ENCODE measurements at places on chromosomes 4 and X.
A peak's percentile ranks its signal among the peaks of the same experiment; 100 is the strongest.

GRCh38 chr4:82957045-82957444 is 53.6 kb downstream of the LIN54 start:
- DNase-seq: no peak

DNA sequence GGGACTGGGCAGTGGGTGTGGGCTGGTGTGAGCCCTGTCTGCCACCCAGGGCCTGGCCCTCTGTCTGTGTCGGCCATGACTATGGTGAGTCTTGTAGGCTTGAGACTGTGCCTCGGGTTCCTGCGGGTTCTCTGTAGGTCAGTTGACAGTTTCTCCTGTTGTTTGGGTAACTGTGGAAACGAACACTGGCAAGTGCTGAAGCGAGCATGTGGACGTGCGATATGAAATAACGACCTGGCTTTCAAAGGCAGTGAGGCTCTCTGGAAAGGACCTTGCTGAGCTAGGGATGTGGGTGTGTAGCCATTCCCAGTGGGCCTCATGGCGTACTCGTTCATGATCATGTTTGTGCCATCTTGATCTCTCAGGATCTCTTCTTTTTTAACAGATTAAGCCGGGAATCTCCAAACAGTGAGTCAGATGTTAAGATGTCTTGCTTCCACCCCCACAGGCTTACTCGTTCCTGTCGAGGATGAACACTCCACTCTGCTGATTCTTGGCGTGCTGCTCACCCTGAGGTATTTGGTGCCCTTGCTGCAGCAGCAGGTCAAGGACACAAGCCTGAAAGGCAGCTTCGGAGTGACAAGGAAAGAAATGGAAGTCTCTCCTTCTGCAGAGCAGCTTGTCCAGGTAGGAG is 41.3 kb downstream of the HTT start:
- DNase-seq: no peak

- no peak for DNase-seq
Measured at GRCh38 chr4:139501927-139502899, 48.3 kb downstream of the RAB33B start.

DNA sequence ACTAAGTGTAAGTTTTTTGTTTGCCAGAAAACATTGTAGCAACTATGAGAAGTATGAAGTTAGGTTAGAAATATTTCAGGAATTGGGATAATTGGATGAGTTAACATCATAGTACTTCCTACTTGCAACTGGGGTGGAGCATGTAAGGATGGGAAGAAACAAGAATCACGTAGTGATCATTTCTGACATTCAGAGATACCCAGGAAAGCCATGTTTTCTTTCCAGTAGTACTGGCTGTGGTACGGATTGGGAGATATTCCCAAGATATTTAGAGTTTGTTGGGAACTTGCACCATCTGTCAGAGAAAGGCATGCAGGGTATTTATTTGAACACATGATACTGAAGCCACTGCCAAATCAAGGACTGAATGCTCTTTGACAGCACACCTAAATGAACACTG is 87.6 kb upstream of the SLC4A4 start:
- DNase-seq: no peak

DNA sequence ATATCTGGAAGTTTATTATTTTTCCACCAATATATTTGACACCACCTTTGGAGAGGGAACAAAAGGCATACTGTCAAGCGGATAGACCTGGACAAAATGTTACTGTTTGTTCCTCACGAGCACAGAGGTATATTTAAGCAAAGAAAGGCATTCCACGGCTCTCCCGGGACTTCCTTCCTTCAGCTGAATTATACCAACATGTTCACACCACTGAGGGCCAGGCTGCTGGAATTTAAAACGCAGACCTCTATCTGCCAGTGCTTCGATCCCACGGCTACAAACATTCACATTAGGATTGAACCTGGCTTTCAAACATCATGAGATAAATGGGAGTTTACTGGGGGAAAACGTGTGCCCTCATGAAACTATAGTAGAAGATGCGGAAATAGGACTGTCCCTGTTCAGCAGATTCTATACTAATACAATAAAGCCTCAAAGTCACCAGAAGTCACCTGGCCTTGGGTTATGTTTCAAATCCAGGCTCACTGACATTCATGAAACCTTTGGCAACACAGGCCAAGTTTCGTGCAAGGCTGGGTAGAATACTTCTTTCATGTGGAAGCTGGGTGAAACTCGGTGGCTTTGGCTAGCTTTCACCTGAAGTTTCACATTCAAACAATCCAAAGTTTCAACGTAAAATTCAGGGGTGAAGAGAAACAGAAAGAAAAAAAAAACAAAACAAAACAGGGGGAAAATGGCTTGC is 39.5 kb downstream of the SORBS2 start:
- DNase-seq: no peak

- DNase-seq: no peak
Measured at GRCh38 chr4:155900381-155900780, 3.1 kb upstream of the TDO2 start.

DNA sequence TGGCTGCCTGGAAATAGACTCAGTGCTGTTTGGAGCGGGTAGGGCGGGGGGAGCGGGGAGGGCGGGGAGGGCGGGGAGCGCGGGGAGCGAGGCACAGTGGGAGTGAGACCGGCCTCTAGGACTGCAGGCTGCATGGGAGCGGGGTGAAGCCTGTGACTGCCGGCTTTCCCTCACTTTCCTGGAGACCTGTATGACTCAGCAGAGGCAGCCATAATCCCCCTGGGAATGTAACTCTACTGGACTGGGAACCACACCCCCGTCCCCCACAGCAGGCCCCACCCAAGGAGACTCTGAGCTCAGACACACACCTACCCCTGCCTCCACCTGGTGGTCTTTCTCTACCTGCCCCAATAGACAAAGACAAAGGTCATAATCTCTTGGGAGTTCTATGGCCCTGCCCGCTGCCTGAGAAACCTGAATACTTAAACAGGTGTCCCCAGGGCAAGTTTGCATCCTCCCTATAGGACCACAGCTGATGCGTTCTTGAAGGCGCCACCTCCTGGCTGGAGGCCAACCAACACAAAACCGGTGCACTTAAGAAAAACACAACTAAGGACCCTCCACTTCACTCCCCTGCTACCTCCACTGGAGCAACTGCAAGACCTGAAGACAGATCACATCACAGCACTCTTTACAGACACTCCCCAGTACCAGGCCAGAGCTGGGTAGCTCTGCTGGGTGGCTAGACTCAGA is 18.0 kb downstream of the HDAC8 start:
- no peak for DNase-seq

- no peak for DNase-seq
Measured at GRCh38 chr4:19832411-19832810, 419.3 kb upstream of the SLIT2 start.

- no peak for DNase-seq
Measured at GRCh38 chr4:8731364-8731763, 138.8 kb downstream of the CPZ start.

- no peak for DNase-seq
Measured at GRCh38 chrX:54045563-54046228, 1.4 kb upstream of the PHF8 start.

DNA sequence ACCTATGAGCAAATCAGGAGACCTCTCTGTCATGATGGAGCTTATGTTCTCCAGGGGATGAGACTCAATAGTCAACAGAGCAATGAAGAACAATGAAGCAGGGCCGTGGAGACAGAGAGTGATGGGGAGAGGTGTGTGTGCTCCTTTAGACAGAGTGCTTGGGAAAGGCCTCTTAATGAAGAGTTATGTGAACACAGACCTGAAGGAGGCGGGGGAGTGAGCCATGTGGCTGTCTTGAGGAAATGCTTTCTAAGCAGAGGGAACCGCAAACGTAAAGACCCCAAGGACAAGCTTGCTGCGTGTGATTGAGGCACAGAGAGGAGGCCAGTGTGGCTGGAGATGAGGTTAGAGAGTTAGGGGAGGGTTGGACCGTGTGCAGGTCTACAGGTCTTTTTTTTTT is 53.1 kb downstream of the CHRNA9 start:
- DNase-seq: no peak

GRCh38 chr4:37243722-37244582 is 591 bp upstream of the NWD2 start:
- DNase-seq: no peak

DNA sequence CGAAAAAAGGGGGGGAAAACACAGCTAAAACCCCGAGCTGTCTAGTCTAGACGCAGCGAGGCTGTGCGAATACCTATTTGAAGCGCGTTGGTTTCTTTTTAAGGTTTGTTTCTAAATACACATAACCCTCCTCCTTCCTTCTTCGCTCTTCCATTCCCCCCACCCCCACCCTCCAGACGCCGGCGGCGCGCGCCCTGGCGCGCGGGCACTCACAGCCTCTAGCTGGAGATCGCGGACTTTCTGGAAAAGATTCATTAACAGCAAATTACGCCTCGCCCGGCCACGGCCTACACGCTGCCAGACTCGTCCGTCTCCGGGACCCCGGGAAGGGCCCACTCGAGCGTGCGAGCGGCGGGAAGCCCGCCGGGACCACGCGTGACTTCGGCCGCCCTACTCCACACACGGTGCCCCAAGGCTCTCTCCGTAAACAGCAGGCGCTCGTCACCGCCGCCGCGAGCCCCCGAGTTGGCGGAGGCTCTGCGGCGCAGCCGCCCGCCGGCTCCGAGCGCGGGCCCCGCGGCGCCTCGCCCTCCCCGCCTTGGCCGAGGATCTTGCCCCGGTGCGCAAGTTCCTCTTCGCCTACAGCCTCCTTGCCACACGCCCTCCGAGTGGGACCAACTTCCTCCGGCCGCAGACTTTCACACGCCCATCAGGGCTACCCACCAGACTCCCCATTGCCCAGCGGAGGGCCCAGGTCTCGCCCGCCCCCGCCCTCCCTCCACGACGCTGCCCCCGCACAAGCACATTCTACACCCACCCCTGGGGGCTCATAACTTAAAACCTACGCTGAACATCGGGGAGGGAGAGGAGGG is 2.0 kb downstream of the BCOR start:
- DNase-seq: peak; percentile 9

- DNase-seq: no peak
Measured at GRCh38 chrX:18491587-18492340, 66.4 kb downstream of the CDKL5 start.

GRCh38 chrX:10813761-10814160 is 193.4 kb upstream of the MID1 start:
- no peak for DNase-seq

- DNase-seq: no peak
Measured at GRCh38 chrX:80550722-80551121, 130.5 kb downstream of the TENT5D start.

- DNase-seq: no peak
Measured at GRCh38 chrX:46587158-46587557, 13.6 kb downstream of the CHST7 start.

DNA sequence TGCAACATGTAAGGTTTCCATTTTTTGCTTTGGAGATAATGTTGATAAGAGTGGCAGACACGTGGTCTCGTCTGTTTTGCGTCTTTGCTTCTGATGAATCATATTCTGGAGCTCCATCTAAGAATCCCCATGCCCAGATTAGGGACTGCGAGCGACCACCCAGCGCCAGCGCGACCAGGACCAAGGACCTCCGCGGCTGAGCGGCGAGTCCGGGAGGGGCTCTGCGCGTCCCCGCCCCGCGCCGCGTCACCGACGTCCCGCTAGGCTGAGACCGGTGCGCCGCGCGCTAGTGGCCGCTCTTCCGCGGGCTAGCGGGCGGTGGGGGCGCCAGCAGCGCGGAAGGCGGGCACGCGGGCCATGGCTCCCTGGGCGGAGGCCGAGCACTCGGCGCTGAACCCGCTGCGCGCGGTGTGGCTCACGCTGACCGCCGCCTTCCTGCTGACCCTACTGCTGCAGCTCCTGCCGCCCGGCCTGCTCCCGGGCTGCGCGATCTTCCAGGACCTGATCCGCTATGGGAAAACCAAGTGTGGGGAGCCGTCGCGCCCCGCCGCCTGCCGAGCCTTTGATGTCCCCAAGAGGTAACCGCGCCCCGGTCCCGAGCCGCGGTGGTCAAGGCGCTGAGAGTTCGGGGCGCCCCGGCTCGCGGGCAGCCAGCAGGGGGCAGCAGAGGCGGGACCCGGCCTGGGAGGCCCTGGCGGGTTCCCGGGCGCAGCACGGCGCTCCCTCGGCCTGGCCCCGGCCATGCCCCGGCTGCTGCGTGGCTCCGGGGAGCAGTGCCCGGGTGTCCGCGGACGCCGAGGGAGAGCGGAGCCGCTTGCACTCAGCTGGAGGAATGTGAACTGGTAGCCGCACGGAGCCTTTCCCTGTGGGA is at the start of gene SRD5A3:
Gene SRD5A3, plus strand, starts transcription at position 263 of the 871 bp plus-strand sequence. Its CDS starts 95 bp downstream, at position 358.
- peak; percentile 68 for DNase-seq

- no peak for DNase-seq
Measured at GRCh38 chr4:135966936-135967335, 1565.4 kb downstream of the PCDH18 start.

- DNase-seq: no peak
Measured at GRCh38 chr4:139704915-139705485, 39.4 kb downstream of the MGST2 start.

DNA sequence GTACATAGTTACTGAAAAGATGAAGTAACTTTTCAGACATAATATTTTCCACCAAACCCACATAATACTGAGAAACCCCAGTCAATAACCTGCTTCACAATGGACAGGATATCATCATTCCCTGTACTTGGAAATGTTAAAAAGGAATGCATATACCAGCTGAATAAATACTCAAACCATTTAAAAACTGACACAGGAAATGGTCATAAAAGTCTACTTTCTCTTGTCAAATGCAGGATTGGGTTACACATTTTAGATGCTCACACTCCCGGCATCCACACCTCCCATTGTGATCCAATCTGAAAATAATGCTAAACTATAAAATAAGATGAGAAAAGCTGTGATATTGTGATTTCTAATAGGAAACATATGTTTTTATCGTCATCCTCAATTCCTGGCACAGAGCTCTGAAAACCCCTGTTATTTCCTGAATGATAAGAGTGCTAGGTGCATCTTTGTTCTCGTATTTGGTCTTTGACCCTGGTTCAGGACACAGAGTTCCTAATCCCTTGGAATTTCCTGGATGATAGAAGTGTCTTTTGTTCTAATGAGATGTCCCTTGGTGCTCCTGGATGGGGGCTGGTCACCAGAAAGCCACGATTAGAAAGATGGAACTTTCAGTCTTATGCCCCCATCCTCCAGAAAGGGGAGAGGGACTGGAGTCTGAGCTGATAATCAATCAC is 821.3 kb downstream of the TRIML1 start:
- no peak for DNase-seq

Measured in stimulated activated CD4-positive, alpha-beta T cell treated with anti-CD3 and anti-CD28 coated beads, Interleukin-4, amount 100 ng/mL, for 4 hours (primary cell).